ENCODE measurements at places on chromosomes 2 and 18. TPM values are rescaled to one million over a fixed set of nuclear protein-coding genes. Genes with fewer than 3 reads are reported as not detected.

DNA sequence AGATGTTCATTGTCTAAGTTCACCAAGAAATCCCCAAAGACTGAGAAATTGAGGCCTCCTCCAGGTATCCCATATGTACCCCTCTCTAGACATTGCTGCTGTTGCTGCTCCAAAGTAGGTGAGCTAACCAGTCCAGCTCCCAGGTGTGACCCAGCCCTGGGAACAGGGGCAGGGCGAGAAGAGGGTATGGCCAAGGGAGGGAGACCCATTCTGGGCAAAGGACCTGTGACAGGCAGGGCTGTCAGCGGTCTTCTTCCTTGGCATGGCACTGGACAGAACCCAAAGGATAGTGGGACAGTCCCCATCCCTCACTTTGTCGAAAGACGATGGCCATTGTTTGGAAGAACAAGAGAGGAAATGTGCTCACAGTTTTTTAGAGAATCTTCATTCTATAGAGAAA, 7.2 kb upstream of the INO80C start:
- no peaks in the 10 kb centered on the region for H3K36me3 ChIP-seq
- no peaks in the 10 kb centered on the region for H3K4me1 ChIP-seq
- DNase-seq = no peak
- H3K27ac ChIP-seq = no peak overlapping the region
- H3K27me3 ChIP-seq = no peaks in the 10 kb centered on the region
- no peak overlapping the region for H3K4me3 ChIP-seq

- H3K4me1 ChIP-seq = no peaks in the 10 kb centered on the region
- no peak overlapping the region for H3K4me3 ChIP-seq
- no peak overlapping the region for H3K27ac ChIP-seq
- no peak for DNase-seq
These were observed 116.3 kb downstream of the ZNF236 start for GRCh38 chr18:76938619-76939018.

KIF5C gene
- 15.3 TPM for total RNA-seq

- no peak overlapping the region for H3K27ac ChIP-seq
- H3K36me3 ChIP-seq = no peaks in the 10 kb centered on the region
- no peaks in the 10 kb centered on the region for H3K27me3 ChIP-seq
- no peak overlapping the region for H3K4me3 ChIP-seq
These were observed 19.5 kb upstream of the LYPD6B start for GRCh38 chr2:149018981-149019380.

ICA1L gene
- total RNA-seq = 7.5 TPM
